Forelimb muscle (tissue), 1 donor: ENCODE measurements at places on chromosomes 3 and 15. TPM values are rescaled to one million over a fixed set of nuclear protein-coding genes. Genes with fewer than 3 reads are reported as not detected.

DNA sequence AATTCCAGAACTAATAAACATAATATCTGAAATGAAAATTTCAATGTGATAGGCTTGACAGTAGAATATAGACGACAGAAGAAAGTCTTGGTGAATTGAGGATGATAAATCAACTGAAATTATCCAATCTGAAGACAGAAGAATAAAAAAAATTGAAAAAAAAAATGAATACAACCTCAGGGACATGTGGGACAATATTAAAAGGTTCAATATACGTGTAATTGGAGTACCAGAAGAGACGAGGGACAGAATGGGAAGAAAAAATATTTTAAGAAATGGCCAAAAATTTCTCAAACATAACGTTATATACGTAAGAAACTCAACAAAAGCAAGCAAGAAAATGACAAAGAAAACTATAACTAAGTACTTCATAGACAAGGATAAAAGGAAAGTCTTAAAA, 43.3 kb upstream of the HCLS1 start:
- no peak for DNase-seq

DNA sequence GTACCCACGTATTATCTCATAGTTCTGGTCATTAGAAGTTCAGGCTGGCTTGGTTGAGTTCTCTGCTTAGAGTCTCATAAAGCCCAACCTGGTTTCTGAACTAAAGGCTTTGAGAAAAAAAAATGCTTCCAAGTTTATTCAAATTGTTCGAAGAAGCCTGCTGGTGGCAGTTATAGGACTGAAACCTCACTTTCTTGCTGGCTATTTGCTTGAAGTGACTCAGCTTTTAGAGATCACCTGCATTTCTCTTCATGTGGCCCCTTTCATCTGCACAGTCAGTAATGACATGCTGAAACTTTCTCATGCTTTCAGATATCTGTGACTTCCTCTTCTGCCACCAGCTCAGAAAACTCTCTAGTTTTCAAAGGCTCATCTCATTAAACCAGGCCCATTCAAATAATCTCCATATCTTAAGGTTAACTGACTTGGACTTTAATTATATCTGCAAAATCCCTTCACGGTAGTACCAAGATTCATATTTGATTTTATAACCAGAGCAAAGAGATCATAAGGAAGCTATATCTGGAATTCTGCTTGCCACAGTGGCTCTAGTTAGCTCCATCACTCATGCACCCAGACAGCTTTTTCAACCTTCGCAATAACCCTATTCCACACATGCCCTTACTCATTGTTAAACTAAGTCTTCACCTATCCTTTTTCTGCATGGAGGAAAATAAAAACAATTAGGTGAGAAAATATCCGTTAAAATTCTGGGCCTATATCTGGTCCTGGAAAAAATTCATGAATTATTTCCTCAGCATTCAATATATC, 433.8 kb upstream of the CBLB start:
- DNase-seq, result no peak

DNA sequence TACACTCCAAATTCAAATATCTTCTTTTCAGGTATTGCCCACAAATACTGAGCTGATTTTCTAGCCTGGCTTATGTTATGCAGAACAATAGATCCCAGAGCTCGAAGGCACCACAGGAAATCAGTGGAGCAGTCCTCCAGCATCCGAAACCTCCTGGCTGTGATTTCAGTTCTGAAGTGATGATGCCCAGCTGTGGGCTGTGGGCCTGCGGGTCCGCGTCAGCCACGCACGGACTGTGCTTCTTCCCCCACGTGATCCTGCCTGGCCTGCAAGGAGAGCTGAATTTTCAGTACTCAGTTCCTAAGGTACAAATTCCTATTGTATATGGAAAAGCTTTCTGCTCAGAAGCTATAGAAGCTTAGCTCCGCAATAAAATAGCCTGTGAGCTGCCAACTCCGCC, 96.2 kb downstream of the OCA2 start:
- DNase-seq, result no peak

GRCh38 chr3:113546414-113546893, 14.1 kb downstream of the SIDT1 start:
- DNase-seq, result no peak

GRCh38 chr3:73848173-73848906, 223.6 kb upstream of the PDZRN3 start:
- no peak for DNase-seq

- DNase-seq, result no peak
These were observed 177.3 kb downstream of the CDIN1 start for GRCh38 chr15:36756707-36757106.

DNA sequence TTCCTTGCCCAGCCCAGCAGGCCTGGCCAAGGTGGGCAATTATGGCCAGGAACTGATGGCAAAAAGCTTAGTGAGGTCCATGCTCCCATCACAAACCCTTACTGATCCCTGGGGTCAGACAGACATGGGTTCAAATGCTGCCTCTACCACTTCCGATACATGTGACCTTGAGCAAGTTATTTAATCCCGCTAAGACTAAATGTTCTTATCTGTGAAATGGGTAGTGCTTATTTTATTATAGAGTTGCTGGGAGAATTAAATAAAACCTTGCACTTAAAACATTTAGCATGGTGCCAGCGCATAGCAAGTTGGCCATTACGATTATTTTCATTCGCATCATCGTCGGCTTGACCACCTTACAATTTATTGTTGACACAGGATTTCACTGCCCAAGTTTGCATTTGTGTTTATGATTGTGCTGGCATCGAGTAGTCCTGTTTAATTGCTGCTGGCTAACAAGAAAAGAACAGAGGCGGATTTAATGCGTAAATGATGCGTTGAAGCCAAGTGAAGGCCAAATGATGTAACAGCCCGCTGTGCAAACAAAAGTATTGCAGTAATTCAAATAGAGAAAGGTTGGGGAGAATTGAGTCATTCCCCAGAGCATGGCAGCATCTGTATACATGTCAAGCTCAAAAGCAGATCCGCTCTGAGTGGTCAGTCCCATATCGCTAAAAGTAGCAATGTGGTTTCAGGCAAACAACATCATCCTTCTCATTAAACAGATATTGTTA, 7.3 kb upstream of the FURIN start:
- DNase-seq, result no peak

DNA sequence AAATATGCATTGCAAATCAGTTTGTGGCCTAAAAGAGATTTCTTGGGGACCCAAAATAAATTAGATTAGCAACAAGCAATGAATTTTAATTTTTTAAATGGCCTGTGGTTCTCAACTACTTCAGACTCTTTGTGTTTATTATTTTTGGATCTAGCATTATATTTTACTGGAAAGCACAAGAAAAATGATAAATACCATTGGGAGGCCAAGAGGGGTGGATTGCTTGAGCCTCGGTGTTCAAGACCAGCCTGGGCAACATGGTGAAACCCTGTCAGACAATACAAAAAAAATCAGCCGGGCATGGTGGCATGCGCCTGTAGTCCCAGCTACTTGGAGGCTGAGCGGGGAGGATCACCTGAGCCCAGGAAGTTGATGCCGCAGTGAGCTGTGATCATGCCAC, 13.6 kb downstream of the LACTB start:
- DNase-seq, result no peak

GRCh38 chr3:49882166-49882565, 12.5 kb upstream of the CAMKV start:
- DNase-seq, result peak; percentile 59

DNA sequence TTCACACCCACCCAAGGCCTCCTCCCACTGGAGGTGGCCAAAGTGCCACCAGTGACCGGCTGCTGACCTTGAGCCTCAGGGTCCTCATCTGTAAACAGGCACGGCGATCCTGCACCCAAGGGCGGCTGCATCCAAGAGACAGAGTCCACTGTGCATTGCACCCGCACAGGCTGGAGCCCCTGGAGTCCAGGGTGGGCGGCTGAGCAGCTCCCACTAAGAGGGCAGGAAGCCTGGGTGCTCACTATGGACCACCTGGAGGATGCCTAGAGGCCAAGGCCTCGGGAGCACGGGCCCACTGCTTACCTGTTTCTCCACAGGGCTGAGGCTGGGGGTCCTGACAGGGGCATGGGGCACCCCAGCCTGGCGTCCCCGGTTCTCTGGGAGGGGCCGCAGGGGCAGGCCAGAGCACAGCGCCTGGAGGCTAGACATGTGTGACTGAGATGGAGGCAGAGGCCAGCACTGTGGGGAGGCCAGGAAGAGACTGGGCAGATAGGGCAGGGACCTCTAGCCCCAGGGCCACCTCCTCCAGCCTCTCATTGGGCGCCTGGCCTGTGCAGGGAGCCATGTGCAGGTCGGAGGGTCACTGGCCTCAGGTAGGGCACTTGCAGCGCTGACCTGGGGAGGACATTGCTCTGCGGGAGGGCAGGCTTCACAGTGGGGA, at the start of gene UROC1:
TSS of gene UROC1 (minus strand) at position 483 of the 661 bp plus-strand sequence. CDS start at position 429, 54 bp downstream.
- DNase-seq, result no peak

DNA sequence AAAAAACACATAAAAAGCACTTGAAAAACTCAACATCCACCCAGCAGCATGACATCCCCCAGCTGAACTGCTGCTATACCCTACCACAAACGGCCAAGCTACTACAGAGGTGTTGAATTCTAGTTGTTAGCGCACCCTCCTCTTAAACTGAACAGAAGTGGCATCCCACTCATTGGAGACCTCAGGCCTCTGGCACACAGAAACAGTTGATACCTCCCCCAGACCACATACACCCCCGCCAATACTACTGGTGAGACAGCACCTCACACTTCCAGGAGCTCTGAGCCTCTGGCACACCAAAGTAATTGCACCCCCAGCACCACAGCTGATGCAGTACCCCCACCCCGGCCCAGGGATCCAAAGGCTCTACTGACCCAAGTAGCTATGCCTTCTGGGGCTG, 190.2 kb downstream of the SCAPER start:
- DNase-seq, result no peak

GRCh38 chr3:184965639-184966430, 153.9 kb downstream of the VPS8 start:
- DNase-seq, result no peak

GRCh38 chr3:95312650-95313049, 1249.8 kb downstream of the NSUN3 start:
- DNase-seq, result no peak

DNA sequence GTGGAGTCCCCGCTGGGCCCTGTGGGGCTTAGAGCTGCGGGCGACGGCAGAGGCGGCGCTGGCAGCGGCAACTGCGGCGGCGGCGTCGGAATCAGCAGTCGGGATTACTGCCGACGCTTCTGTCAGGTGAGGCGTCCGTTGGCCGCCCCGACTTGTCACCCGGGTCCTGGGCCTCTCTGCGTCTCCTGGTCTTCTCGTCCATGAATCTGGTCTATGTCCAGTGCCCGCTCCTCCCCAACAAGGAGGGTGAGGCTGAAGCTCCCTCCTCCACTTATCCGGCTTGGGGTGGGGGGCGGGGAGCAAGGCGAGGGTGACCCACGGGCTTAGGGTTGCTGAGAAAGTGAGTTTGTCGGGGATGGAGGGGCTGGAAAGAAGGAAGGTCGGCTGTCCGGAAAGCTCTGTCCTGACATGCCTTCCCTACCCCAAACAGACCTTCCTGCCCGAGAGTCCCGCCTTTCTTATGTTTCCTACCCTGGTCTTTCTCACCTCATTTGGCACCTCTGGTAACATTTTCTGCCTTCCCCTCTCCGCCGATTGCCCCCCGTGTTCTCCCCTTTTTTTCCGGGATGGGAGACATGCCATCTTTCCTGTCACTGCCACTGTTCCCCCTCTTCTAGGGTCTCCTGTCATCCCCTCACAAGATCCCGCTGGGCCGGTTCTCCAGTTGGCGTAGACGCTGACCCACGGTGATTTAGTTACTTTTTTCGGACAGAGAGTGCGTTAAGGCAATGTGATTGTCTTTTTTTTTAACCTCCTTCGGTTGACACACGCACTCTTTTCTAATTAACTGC, 520 bp downstream of the ZNF654 start:
- no peak for DNase-seq

- DNase-seq, result no peak
These were observed 115.5 kb downstream of the SLC25A26 start for GRCh38 chr3:66336333-66336766.

GRCh38 chr15:59437142-59437816, 707 bp upstream of the FAM81A start:
- no peak for DNase-seq

- no peak for DNase-seq
These were observed 28.1 kb downstream of the EXOG start for GRCh38 chr3:38524141-38524739.

CACNA2D3 gene
- polyA plus RNA-seq, result 1.9 TPM

RAB6B gene
- polyA plus RNA-seq, result 10.7 TPM

ARPP21 gene
- polyA plus RNA-seq, result 219 TPM

BFSP2 gene
- polyA plus RNA-seq, result not detected

ACTRT3 gene
- 2.6 TPM for polyA plus RNA-seq

GOLGA8T gene
- polyA plus RNA-seq, result not detected

MNS1 gene
- polyA plus RNA-seq, result 5.4 TPM

UTS2B gene
- 0.14 TPM for polyA plus RNA-seq

IL20RB gene
- 1.3 TPM for polyA plus RNA-seq
